ENCODE measurements at places on chromosomes 1 and 21.

DNA sequence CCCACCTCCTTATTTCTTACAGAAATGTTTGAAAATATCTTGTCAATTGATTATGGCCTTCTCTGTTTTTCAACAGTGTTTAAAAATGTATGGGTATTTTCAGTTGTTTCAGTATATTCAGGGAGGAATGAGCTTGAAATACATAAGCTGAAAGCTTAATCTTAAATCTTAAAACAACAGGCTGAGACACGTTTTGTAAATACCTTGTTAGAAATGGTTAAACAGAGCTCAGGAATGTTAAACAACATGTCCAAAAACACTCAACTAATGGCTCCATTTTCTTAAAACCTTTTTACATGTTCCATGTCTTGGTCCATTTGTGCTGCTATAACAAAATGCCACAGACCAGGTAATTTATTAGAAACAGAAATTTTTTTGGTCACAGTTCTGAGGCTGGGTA is 953.8 kb upstream of the ADGRL2 start:
- no peak for DNase-seq

DNA sequence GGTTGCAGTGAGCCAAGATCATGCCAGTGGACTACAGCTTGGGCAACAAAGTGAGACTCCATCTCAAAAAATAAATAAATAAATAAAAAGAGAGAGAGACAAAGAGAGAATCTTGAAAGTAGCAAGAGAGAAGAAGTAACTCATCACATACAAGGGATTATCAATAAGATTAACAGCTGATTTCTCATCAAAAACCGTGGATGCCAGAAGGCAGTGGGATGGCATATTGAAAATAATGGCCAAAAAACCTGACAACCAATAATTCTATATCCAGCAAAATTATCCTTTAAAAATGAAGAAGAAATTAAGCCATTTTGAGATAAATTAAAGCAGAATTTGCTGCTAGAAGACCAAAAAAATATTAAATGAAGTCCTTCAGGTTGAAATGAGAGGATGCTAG is 35.7 kb downstream of the KLHDC7A start:
- no peak for DNase-seq

GRCh38 chr1:46725736-46726108 is 6.8 kb upstream of the EFCAB14 start:
- no peak for DNase-seq

DNA sequence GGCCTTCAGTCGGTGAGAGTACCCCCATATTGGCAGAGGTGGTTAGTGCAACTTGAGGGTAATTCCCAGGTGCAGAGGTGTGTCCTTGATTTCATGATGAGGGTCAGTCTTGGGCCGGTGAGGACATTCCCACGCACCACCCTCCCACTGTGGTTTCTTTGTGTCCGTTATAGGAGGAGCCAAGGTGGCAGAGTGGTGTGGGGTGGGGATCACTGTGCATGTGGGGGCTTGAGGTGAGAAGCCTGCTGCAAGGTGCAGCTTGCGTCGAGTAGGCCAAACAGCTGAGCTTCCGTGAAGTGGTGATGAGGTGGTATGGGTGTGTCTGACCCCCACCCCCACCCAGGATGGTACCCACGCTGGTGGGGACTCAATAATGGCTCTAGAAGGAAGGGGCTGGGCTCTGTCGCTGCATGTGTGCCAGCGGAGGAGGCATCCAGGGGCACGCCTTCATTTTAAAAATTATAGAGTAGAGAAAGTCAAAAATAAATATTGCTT is 6.2 kb downstream of the PTPRF start:
- no peak for DNase-seq

- DNase-seq: no peak
These were observed 23.5 kb downstream of the S100A10 start for GRCh38 chr1:151970128-151970527.

DNA sequence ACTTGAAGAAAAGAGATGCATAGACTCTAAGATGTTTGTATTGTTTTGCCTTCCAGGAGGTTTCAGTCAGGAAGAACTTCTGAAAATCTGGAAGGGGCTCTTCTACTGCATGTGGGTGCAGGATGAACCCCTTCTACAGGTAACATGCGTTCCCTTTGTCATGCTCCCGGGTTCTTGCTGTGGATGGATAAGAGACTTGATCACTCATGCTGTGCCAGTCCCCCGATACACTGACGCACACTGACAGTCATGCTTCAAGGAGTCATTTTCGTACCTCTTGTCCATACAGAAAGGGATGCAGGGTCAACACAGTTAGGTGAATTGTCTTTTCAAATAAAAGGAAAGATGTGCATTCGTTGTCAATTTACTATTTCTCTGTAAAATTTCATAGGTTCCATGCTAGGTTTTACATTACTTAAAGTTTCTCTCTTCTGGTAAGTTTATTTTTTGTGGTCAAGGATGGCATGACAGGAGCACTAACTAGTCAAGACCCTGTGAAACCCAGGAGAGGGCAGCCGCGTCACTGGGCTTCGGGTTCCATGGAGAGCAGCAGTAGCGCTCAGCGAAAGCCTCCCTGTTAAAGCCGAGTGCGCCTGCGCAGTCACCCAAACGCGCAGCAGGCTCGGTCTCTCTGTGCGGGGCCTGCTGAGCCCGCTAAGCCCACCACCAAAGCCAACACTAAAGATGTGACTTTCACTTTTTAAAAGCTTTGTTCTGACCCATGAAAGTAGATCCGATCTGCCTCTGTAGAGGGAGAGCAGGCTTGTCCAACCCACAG is 10.7 kb downstream of the RRP1B start:
- no peak for DNase-seq

DNA sequence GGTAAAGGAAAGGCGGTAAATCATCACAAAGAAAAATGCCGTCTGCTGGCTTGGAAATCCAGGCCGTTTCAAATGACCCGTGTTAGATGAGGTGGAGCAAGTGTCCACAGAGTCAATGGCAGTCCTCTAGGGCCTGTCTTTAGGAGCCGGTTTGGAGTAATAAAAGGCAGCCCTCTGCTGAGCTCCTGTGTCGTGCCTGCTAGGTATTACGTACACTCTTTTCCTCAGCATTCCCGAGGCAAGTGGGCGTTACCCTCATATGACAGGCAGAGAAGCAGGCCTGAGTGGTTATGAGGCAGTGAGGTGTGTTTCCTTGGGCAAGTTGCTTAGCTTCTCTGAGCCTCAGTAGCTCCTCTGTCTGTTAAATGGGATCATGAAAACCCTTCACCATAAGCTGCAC is 7.7 kb downstream of the NENF start:
- DNase-seq: no peak

- no peak for DNase-seq
These were observed 13.0 kb downstream of the WNT9A start for GRCh38 chr1:227934476-227935313.

GRCh38 chr1:226772446-226773139 is 33.5 kb upstream of the ITPKB start:
- no peak for DNase-seq

- DNase-seq: no peak
These were observed 9.7 kb upstream of the PMVK start for GRCh38 chr1:154945962-154946850.

DNA sequence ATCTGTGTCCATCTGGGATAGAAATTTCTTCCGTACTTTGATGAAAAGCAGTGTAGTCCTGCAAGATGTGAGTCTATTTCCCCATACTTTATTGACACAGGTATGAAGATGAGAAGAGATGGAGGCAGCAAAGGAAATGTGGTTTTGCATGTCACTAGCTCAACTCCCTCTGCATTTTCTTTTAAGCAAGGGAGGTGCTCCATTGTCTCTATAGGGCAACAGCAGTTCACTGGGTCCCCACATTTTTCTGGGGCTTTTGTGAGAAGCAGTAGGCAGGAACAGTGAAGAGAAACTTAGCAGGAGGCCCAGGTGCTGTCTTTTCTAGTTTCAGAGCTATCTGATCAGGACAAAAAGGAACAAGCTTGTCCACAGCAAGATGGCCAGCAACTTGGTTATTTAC is 37.1 kb downstream of the C21orf91 start:
- peak; percentile 39 for DNase-seq

GRCh38 chr1:31954607-31955283 is 16.6 kb upstream of the PTP4A2 start:
- DNase-seq: no peak

- DNase-seq: no peak
These were observed 19.4 kb downstream of the PLEKHO1 start for GRCh38 chr1:150168960-150169601.

Data from T-cell (primary cell).